ENCODE measurements at places on chromosomes 1 and 21.

- no peak for DNase-seq
Measured at GRCh38 chr1:222098404-222098803, 356.5 kb upstream of the DUSP10 start.

- no peak for DNase-seq
Measured at GRCh38 chr21:26461500-26461899, 111.6 kb downstream of the CYYR1 start.

DNA sequence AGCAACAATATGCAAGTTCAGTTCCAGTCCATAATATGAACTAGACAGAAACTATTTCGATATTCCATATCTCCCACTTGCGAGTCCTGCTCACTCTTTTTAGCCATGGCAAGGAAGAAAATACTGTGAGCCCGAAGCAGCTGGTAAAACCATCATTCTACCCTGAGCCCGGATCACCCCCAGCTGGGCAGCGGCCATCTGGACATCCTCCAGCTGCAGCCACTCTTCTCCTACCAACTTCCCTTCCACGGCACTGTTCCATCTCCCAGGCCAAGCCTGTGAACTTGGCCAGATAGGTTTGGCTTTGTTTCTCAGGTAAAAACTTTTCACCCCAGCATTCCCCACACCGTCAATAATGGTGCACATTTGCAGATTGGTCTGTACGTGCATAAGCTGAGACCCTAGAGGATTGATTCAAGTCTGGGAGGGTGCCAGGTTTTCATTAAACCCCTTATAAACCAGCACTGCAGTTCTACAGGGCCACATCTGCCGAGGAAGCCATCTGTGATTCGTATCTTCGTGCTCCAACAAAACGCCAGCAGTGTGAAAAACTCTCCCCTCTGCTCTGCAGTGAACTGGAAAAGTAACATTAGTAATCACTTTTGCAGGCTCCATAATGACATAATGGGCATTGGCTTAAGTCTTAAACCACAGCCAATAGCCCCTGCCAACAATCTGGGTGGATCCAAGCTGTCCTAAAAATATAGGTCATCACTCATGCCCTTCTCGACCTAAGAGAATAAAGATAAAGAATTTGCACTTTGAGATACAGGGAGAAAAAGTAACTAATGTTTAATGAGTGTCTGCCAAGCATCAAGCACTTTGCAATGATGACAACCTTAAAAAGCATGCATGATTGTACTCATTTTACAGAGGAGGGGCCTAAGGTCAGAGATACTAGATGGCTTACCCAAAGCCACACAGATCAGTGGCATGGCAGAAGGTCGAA is 205.1 kb downstream of the PLPP3 start:
- no peak for DNase-seq

- peak; percentile 53 for DNase-seq
Measured at GRCh38 chr1:230067419-230067870, 407 bp downstream of the GALNT2 start.

DNA sequence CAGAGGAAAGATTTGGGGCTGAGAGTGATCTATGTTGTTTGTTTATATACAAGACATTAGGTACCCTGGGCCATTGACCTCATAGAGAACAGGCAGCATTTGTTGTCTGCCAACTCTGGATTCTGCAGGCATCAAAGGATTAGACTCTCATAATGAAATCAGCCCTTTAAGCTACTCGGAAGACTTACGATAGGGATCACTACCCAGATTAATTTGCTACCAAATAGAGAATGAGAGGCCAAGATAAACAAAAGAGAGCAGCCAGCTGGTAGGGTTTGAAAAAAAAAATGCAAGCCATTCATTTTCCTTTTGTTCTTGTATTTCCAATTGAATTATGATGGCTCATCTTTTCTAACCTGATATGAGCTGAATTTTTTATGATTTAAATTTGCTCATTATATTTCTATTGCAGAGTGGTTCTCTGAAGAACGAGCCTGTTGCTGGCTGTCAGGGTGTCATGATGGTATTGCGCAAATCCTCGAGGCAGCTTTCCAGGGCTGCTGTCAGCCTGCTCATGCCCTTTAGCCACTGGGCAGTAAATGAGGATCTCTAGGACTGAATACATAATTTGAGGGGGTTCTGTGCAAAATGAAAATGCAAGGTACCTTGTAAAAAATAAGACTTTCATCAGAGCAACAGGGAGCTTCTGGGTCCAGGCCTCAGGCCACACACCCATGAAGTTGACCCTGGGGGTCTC is 116.4 kb upstream of the KCNJ15 start:
- peak; percentile 67 for DNase-seq

- DNase-seq = peak; percentile 44
Measured at GRCh38 chr1:231702331-231702730, 75.7 kb downstream of the DISC1 start.

- DNase-seq = no peak
Measured at GRCh38 chr1:36772647-36773495, 261.4 kb downstream of the GRIK3 start.

GRCh38 chr1:23814016-23814415 is 11.2 kb downstream of the HMGCL start:
- no peak for DNase-seq

- DNase-seq = no peak
Measured at GRCh38 chr1:8856689-8857412, 21.6 kb downstream of the ENO1 start.

DNA sequence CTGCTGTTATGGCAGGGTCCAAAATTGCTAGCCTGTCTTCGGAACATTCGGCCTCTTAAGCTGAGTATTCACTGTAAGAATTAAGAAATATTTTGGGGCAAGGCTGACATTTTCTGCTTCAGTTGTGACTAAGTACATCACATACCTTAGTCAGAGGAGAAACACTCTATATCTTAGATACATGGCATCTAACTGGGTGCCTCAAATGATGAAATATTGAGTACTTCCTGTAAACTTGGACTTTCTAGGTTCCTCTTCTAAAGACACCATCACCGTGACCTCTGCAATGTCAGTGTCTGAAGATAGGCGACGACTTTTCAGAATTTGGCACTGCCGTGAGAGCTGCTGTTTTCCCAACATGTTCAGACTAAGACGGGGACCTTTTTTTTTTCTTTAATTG is 65.6 kb downstream of the PCBP3 start:
- peak; percentile 33 for DNase-seq

DNA sequence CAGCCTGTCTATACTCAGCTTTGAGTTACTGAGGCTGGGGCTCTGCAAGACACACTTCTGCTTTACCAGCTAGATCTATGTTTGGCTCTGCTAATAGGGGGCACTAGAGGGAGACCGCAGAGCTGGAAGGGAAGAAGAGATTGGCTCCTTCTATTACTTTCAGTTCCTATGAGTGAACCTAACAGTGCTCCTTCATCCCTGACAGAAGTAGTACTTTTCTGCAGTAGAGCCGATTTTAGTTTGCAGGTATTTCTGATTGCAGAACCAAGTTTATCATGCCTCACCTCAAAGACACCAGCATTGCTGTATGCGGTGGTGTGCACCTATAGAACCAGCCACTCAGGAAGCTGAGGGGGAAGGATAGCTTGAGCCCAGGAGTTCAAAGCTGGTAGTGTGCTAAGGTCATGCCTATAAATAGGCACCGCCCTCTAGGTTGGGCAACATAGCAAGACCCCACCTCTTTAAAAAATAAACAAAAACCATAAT is 5.7 kb upstream of the ZDHHC18 start:
- DNase-seq = no peak

DNA sequence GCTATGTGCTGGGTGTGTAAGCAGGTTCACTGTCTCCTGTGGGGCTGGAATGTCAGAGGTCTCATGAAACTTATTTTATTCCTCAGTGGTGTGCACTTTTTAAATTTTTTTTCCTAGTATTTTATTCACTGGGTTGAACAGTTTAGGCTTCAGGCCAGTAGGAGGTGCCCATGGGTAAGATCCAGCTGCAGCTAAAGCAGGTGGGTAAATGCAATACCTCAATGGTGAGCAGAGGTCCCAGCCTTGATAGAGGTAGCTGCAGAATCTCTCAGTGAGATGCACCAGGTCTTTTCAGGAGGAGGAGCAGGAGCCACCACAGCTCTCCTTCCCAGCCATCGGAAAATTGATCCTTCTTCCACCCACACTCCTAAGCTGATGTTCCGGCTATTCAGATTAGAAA is 12.6 kb upstream of the OR6N2 start:
- no peak for DNase-seq

DNA sequence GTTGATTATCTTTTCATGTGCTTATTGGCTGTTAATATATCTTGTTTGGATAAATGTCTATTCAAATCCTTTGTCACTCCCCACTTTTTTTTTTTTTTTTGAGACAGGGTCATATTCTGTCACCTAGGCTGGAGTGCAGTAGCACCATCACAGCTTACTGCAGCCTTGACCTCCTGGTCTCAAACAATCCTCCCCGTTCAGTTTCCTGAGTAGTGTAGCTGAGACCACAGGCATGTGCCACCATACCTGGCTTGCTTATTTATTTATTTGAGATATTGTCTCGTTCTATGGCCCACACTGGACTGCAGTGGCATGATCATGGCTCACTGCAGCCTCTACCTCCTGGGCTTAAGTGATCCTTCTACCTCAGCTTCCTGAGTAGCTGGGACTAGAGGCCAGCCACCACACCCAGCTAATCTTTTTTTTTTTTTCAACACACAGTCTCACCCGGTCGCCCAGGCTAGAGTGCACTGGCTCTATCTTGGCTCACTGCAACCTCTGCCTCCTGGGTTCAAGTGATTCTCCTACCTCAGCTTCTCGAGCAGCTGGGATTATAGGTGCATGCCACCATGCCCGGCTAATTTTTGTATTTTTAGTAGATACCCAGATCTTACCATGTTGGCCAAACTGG is 13.9 kb upstream of the MYCL start:
- DNase-seq = no peak

- no peak for DNase-seq
Measured at GRCh38 chr1:208003241-208003640, 92.3 kb upstream of the CD34 start.

- DNase-seq = no peak
Measured at GRCh38 chr1:47545912-47546483, 108.2 kb downstream of the FOXD2 start.

GRCh38 chr1:243465738-243466137 is 209.9 kb downstream of the SDCCAG8 start:
- no peak for DNase-seq

DNA sequence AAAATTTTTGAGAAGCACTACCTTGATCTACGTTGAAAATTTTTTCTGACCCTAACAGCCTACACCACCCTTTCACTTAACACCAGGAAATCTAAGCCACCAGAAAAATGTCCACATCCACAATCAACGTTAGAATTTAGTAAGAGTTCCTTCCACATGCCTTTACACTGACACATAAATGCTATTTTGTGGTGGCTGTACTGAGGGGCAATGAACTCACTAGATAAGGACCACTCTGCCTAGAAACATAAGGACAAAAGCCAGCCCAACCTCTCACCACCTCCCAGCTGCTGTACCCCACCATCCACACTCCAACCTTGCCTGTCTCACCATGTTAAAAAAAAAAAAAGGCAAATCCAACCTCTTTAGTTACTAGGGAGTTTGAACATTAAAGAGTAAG is 29.8 kb downstream of the PARP1 start:
- peak; percentile 16 for DNase-seq

- DNase-seq = no peak
Measured at GRCh38 chr1:218068241-218068640, 216.9 kb upstream of the RRP15 start.

DNA sequence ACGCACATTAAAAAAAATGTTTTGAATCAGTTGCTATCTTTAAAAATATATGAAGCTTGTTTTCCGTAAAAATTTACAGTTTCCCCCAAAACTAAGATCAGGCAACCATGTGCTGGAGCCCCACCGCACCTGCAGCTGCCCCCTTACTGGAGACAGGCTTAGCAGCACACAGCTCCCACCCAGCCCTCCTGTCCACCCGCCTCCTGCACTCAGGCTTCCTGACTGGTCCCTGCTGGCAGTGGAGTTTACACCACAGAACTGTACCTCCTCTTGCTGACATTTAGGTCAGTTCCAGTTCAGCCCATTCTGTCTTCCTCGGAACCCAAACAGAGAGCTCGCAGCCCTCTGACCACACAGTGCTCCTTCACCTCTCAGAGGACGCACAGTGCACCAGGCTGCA is 2.1 kb downstream of the GPR161 start:
- no peak for DNase-seq

- DNase-seq = peak; percentile 50
Measured at GRCh38 chr1:9397997-9398526, 105.4 kb downstream of the SPSB1 start.

GRCh38 chr1:162741574-162741973 is 48.9 kb upstream of the HSD17B7 start:
- no peak for DNase-seq

- DNase-seq = no peak
Measured at GRCh38 chr1:208205216-208206013, 38.8 kb downstream of the PLXNA2 start.

GRCh38 chr1:9592510-9593075 is 3.9 kb downstream of the TMEM201 start:
- no peak for DNase-seq

GRCh38 chr1:71823708-71824305 is 458.5 kb downstream of the NEGR1 start:
- DNase-seq = no peak

DNA sequence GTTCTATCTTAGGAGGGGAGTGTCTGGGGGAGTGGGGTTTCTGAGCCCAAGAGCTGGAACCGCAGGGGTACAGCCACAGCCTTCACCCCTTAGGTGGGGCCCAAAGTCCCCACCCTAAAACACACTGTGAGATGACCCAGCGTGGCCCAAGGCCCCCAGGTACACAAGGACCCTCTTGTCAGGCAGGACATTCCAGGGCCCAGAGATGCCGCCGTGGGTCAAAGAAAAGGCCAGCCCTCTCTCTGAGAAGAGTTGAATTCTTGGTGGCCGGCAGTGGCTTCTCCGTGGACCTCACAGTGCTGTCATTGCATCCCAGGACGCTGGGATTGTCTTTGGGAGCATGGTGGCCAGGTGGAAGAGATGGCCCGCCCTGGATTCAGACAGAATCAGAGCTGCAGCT is 176.3 kb upstream of the C1orf174 start:
- no peak for DNase-seq

DNA sequence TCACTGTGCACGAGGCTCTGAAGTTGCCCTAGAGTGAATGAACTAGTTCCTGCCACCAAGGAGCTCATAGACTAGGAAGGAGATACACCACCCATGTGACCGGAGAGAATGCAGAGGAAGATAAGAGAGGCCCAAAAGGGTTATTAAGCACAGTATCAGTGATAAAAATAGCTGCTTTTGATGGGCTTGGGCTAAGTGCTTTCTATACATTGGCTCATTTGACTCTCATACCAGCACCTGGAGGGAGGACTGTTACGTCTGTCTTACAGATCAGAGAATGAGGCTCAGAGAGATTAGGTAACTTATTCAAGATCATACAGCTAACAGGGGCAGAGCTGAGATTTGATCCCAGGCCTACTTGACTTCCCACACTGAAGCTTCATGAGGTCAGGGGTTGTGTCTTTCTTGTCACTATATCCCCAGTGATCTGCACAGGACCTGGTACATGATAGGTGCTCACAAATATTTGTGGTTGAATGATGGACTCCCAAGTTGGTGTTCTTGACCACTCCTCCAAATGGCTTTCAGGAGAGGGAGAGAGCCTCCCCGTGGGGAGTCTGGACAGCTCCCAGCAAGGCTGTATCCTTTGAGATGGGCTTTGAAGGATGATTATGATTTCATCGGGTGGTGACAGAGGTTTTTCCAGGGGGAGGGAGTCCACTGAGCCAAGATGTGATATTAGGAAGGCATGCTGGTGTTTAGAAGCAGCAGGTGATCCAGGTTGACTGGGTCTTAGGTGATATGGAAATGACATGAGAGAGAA is 14.4 kb downstream of the PPFIA4 start:
- no peak for DNase-seq

GRCh38 chr1:224387302-224387912 is 30.7 kb downstream of the CNIH4 start:
- no peak for DNase-seq

- no peak for DNase-seq
Measured at GRCh38 chr1:11847667-11848372, at the start of gene NPPA. Gene NPPA (minus strand): TSS chr1:11847783. CDS start chr1:11847684, 99 bp downstream.

GRCh38 chr1:61487801-61488200 is 237.1 kb downstream of the TM2D1 start:
- no peak for DNase-seq

All from fibroblast of pulmonary artery (primary cell).